ENCODE measurements at places on chromosomes 5 and 9. TPM values are rescaled to one million over a fixed set of nuclear protein-coding genes. Genes with fewer than 3 reads are reported as not detected.

GRCh38 chr9:89658401-89658800 is 53.6 kb downstream of the GADD45G start:
- no peak for DNase-seq

DNA sequence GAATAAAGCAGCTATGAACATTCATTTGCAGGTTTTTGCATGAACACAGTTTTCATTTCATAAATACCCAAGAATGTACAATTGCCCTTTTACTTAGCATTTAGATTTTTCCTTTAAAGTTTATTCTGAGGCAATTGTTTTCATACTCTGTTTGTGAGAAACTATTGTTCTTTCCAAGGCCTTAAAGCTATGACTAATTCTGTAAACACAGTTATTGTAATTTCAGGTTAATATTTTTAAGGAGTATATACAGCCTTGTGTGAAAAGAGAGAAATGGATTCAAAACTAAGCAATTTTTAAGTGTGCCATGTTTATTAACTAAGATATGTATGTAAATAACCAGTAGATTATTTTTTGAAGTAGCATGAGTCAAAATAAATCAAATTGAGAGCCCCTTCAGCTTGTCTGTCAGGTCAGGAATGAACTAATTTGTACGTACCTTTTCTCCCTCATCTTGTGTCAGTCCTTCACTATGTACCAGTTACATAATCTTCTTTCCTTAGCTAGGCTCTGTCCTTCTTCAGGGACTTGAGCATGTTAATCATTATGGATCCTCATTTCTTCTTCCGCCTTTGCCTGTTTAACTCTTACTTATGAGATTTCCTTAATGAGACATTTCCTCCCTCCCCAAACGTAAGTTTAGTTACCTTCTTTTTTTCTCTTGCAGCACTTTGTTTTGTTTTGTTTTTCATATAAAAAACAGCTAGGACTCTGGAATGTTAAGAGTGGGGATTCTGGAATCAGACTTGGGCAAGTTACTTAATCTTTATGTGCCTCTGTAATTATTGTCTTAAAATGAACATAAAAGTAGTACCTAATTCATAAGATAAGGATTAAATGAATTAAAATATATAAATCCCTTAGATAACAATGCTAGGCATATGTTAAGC is 63.6 kb downstream of the NIPBL start:
- no peak for DNase-seq

DNA sequence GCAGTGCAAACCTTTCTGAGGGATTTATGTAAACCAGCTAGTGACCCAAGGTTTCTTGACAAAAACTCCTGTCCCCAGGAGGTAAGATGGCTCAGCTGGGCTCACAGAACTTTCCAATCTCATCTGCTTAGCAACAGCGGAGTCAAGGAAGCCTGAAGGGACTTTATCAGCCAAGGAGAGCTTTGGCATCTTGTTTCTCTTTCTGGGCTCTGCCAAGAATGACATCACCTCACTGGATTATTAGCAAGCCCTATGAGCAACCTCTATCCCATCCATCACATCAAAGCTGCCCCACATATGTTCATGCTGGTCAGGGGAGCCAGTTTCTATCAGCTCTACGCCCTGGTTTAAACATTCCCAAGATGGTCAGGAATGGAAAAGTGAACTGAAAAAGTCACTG is 461.3 kb downstream of the ENC1 start:
- DNase-seq, result no peak

GRCh38 chr5:62731022-62731421 is 152.4 kb downstream of the LRRC70 start:
- no peak for DNase-seq

UBE2D2 gene
- total RNA-seq, result 239 TPM

DNA sequence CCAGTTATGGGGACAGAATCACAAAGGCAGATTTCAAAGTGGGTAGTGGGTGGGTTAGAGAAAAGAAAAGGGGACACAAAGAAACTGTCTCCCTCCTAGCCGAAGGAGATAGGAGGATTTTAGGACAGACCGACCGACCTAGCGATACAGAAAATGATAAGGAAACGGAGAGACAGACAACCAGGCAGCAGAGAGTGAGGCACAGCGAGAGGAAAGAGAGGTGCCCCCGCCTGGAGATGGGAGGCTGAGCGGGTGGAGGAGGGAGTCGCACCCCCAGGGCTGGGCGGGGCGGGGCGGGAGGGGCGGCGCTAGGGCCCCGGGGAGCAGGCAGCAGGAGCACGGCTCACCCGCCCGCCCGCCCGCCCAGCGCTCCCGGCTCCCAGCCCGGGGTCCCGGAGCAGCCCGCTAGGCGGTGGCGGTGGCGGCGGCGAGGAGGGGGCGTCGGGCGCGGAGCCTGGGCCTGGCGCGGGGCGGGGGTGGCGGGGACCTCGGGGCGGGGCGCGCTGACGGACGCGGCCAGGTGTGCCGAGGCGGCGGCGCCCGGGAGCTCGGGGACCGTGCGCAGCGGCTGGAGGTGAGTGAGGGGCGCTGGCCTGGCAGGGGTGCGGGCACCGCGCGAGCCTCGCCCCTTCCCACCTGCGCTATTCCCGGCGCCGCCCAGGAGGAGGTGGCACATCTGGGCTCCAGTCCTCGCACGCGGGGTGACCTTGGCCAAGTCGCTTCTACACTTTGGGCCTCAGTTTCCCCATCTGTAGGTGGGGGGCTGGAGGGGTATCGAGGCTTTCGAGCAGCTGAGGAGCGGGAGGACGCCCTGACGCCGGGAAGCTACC is 15.9 kb upstream of the SYNPO start:
- DNase-seq, result peak; percentile 27

GRCh38 chr5:118146824-118147223 is 841.5 kb downstream of the DTWD2 start:
- DNase-seq, result no peak

DNA sequence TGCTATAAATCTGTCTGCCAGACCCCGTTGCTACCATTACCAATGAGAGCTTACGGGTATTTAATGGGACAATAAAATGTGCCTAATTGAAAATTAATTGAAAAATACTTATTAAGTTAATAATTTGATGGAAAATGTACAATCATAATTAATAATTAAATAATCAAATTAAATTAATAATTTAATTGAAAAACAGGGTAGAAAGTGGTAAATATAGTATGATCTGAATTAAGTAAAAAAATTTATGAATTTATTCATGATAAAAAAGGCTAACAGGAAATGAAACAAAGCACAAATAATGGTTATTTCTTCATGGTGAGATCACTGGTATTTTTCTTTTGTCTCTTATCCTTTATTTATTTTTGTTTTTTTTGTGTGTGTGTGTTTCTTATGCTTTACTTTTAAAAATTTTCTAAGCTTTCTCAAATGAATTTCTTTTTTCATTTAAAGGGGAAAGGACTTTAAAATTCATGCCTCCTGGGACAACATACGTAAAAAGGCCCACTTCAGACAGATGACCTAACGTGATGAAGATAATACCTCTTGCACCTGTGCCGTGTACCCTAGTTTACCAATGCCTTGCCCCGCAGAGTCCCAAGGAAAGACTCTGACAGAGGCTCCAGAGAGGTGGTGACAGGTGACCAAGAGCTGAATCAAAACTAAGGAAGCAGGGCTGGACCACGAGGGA is 24.0 kb upstream of the RXRA start:
- DNase-seq, result no peak

- DNase-seq, result no peak
Measured at GRCh38 chr9:29816954-29817703, 2243.8 kb upstream of the C9orf72 start.

DNA sequence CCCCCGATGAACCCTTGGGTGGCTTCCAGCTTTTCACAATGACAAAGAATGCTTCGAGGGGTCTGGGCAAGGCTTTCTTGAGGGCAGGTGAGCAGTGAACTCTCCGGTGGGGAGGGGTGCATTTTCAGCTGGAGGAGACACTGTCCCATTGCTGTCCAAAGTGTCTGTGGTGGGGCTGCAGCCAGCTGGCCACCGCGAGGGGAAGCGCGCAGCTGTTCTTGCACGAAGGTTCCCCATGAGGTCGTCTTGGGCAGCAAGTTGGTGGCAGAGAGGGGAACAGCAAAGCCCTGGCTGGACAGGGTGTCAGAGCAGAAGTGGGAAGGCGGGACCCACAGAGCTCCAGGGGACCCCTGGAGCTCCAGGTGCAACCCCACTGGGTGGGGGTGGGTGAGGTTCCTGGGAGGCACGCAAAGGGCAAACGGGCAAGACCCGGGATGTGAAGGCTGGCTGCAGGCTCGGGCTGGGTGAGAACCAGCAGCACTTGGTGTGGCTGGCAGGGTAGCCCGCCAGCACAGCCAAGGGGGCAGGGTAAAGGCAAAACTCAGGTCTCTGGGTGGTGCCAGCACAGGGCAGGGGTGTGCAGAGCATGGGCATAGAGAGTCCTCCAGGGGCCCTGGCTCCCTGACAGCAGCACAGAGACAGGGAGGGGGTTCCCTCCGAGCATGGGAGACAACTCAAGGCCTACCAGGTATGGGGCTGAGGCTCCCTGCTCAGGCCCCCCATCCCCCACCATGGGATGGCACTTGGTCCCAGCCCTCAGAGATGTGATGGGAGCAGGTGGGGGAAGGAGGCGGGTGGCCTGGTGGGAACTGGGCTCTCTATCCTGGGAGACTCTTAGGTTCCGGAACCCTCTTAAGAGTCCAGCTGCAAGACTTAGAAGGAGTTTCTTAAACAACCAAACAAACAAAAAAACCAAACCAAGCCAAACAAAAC is 26.6 kb downstream of the TSPAN17 start:
- DNase-seq, result no peak

TLR4 gene
- total RNA-seq, result not detected

- DNase-seq, result no peak
Measured at GRCh38 chr9:77827104-77827784, 179.1 kb upstream of the GNA14 start.

PCDHB14 gene
- total RNA-seq, result not detected

SLC4A9 gene
- total RNA-seq, result not detected

GRCh38 chr9:17627641-17628040 is 48.8 kb downstream of the SH3GL2 start:
- no peak for DNase-seq

- no peak for DNase-seq
Measured at GRCh38 chr9:26754509-26755164, 138.0 kb downstream of the CAAP1 start.

DNA sequence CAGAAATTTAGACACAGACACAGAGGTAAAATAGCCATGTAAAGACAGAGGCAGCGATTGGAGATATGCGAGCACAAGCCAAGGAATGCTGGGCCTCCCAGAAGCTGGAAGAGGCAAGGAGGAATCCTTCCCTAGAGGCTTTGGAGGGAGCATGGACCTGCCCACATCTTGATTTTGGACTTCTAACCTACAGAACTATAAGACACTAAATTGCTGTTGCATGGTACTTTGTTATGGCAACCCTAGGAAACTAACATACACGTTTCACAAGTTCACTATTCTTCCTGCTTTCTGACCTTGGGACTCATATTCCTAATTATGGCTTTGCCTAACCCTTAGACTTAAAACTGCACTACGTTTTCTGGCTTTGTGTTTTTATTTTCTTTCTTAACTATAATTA is 4.6 kb upstream of the LURAP1L start:
- no peak for DNase-seq

NLN gene
- 38.4 TPM for total RNA-seq

DNA sequence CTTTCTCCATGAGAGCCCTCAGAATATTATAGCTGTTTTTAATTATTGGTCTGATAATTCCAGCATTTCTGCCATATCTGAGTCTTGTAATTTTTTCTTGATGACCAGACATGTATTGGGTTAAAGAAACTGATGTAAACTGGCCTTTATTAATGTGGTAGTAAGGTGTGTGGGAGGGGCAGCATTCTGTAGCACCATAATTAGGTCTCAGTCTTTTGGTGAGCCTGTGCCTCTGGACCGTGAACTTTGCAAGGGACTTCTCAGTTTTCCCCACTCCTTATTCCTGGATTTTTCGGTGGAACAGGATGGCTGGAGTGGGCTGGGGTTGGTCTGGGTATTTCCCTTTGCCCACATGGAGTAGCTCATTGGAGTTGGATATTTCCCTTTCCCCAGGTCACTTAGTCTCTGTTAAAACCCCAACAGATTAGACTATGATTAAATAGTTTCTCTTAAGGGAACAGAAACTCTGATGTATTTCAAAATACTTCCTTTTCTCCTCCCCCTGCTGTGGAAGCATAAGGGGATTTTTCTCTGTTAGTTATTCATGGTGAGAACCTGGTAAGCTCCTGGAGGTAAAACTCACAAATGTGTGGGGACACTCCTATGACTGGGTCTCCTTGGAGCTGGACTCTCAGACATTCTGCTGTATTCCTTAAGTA is 52.4 kb downstream of the FSD1L start:
- DNase-seq, result no peak

Data from activated CD8-positive, alpha-beta T cell treated with anti-CD3 and anti-CD28 coated beads for 36 hours (primary cell).